MCF 10A (cell line): ENCODE measurements at places on chromosomes 7 and 10. TPM values are rescaled to one million over a fixed set of nuclear protein-coding genes. Genes with fewer than 3 reads are reported as not detected.

Gene GPR15LG
- not detected in 2 replicates for total RNA-seq

Gene CLCN1
- total RNA-seq, result not detected in 2 replicates

Gene CLDN12
- 22.5 and 39.2 TPM in 2 replicates for total RNA-seq

GRCh38 chr7:65342723-65343629, 30.7 kb upstream of the ZNF92 start:
- H3K36me3 ChIP-seq, result no peaks in the 10 kb centered on the region
- no peak overlapping the region for H3K27ac ChIP-seq
- no peak for DNase-seq
- H3K27me3 ChIP-seq, result no peaks in the 10 kb centered on the region
- H3K4me3 ChIP-seq, result no peak overlapping the region

- no peak overlapping the region for H3K4me3 ChIP-seq
- H3K4me1 ChIP-seq, result peaks cover 11% of the 10 kb centered on the region
- DNase-seq, result no peak
- H3K27me3 ChIP-seq, result no peaks in the 10 kb centered on the region
These were observed 14.5 kb downstream of the SSC4D start for GRCh38 chr7:76394957-76395356.

Gene GHRHR
- total RNA-seq, result not detected in 2 replicates

Gene LMTK2
- 16.8 and 21.6 TPM in 2 replicates for total RNA-seq

Gene GFRA1
- total RNA-seq, result not detected in 2 replicates

Gene LIPM
- not detected in 2 replicates for total RNA-seq

Gene MOGAT3
- total RNA-seq, result not detected in 2 replicates

- no peaks in the 10 kb centered on the region for H3K36me3 ChIP-seq
- H3K4me1 ChIP-seq, result peaks cover 3% of the 10 kb centered on the region
- no peak overlapping the region for H3K4me3 ChIP-seq
These were observed 214.5 kb downstream of the MBL2 start for GRCh38 chr10:52558090-52558489.

GRCh38 chr10:88592906-88593305, 6.3 kb downstream of the LIPJ start:
- DNase-seq, result no peak
- H3K4me1 ChIP-seq, result no peaks in the 10 kb centered on the region
- H3K27ac ChIP-seq, result no peak overlapping the region
- no peaks in the 10 kb centered on the region for H3K27me3 ChIP-seq
- H3K4me3 ChIP-seq, result no peak overlapping the region
